ENCODE measurements at places on chromosomes 6 and 20.

- no peak for DNase-seq
These were observed 786 bp downstream of the ADRM1 start for GRCh38 chr20:62303340-62304226.

- DNase-seq: no peak
These were observed 690 bp downstream of the TULP1 start for GRCh38 chr6:35512006-35512405.

DNA sequence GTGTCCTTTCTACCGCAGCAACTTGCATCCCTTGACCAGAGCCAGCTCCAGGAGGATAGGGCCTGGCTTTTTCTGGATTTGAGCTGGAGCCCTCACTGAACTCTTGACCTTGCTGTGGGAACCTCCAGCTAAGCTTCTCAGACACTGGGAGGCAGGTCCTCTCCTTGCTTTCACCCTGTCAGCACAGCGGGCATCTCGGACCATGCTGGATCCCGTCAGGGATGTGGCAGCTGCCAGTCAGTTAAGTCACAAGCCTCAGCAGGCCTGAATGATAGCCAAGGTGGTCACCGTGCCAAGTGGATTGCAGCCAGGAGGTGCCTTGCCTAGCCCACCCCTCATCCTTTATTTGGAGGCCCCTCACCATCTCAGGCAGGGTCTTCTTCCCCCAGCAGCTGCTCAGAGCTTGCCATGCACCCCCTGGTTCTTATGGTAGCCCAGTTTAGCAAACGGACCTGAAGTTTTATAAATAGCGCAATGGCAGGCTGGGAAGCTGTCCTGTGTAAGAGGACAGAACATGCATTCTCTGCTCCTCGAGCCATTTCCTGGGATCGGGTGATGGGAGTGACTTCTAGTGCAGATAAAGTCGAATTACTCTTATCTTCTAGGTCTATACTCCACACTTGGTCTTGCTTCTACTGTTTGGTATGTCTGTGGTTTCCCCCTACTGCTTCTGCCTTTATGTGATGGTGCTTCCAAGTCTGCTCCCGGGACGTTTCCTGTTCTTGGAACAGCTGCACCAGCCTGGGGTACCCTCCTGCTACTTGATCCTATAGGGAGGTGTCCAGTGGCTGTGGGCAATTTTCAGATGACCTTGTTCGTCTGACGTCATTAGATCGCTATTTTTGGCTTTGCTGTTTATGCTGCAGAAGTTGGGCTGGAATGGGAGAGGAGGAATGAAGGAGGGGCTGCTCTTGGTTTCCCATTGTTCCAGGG lies 7.1 kb upstream of the MYLK2 start:
- DNase-seq: peak; percentile 46

GRCh38 chr6:81088145-81088544 lies 664.3 kb downstream of the TENT5A start:
- no peak for DNase-seq

DNA sequence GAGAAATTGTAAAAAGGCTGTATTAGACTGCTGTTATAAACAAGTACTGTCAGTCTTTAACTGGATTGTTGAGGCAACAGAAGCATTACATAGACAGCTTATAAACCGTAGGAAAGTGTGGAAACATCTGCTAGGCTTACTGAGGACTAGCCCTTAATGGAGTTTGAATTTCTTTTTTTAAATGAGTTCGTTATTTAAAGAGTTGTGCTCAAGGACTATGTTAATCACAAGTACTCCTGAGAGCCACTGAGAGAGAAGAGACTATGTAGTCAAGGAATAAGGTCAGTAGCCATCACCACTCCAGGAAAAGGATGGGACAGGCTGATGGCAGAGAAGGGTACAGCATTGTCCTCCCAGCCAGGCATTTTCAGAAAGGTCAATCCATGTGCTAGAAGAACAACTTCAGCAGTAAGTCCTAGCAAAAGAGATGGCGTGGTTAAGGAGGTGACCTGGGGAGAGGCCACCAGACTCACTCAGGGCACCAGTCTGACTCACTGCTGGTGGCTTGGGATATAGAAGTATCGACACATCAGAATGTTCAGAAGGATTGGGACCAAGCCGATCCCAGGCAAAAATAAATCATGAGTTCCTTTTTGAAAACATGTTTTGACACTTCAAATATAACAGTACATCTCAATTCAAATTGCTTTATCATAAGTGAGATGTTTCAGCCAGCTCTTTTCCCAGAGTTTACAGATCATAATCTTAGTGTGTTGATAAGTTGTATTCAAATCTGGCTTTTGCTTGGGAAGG lies 6.4 kb downstream of the RPS12 start:
- no peak for DNase-seq

GRCh38 chr6:15025446-15025845 lies 220.4 kb upstream of the JARID2 start:
- no peak for DNase-seq

DNA sequence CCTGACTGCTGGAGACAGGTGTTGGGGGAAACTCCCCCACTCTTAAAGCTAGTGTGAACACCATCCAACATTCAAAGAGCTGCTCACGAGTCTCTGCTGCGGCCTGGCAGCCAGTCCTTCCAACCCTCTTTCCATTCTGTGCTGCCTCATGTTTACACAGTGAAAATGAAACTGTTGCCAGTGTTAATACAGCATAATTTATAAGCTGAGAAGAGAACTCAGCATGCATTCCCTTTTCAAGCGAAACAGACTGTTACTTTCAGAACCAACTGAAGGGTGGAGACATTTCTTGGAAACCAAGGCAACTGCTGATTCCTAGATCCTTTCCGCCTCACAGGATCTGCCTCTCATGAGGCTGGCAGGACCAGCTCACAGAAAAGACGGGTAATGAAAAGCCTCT lies 533.8 kb upstream of the ID4 start:
- no peak for DNase-seq

DNA sequence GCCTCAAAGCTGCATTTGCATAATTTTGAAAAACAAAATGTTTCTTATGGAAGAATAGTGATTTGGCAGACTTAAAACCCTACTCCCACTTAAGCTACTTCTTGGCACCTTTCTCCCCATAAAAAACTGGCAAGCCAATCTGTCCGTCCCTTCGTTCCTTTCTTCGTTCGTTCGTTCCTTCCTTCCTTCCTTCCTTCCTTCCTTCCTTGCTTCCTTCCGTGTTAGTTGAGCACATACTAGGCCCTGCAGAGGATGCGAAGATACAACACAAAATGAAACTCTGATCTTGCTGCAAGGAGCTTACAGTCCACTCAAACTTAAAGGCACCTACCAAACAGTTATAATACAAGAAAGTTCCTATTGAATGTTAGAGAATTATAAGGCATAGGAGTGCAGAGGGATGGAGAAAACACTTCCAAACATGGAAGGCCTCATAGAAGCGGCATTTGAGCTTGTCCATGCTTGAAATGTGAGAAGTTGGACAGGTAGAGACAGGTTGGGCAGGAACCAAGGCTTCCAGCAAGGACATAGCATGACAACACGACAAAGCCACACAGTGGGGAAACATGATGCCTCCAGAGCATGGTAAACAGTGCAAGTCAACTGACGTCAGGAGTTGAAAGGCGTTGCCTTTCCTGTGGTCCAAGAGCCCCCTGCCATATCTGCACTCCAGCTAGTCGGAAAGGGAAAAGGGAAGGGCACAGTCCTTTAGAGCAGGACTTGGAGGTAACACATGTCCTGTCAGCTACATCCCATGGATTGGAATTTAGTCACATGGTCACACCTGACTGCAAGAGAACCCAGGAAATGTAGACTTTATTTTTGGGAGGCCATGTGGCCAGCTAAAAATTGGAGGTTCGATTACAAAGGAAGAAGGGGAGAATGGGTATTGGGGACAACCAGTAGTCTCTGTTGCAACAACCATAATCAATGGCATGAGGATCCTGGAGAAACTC lies 7.0 kb downstream of the PNPLA1 start:
- no peak for DNase-seq

DNA sequence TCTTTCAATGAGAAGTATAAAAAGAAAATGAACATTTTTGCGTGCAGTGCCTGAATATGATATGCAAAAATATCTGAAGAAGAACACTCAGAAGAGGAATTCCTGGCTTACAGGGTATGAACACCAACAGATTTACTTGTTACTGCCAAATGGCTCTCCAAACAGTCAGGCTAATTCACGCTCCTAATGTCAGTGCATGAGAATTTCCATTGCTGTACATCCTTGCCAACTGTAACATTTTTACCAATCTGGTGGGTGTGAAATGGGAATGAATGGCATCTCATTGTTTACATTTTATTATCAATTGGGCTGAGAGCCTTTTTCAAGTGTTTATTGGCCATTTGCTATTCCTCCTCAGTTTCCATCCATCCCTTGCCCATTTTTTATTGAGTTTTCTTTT lies 365.3 kb upstream of the MAP3K7 start:
- DNase-seq: no peak

DNA sequence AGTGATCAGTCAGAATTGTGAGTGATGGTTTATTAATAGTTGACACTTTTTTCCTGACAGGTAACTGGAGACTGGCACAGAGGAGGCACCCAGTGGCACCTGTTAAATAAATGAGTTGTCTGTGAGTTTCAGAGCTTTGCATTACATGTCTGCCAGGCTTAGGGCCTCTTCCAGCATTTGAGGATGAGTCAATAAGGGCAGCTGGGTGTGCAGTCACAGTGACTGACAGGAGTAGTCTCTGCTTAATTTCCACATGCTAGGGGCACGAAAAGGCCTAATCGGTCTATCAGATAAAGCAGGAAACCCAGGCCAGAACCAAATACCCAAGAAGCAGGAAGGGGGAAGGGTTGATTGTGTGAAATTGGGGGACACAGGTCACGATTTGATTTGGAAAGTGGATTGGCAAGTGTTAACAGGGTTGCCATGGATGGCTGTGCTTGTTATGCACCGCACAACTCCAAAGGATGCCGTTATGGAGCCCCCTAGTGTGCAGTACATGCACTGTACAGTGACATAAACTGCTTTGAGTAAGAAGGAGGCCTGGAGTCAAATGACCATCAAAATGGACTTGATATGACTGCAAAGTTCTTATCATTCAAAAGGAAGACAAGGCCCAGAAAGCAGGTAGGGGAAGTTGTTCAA lies 111.9 kb upstream of the GGTLC1 start:
- DNase-seq: no peak

GRCh38 chr6:146770965-146771735 lies 172.4 kb downstream of the ADGB start:
- DNase-seq: no peak

GRCh38 chr6:141492521-141493284 lies 640.0 kb upstream of the GJE1 start:
- DNase-seq: no peak

- DNase-seq: no peak
These were observed 24.2 kb downstream of the FKBP1A start for GRCh38 chr20:1368448-1369199.

DNA sequence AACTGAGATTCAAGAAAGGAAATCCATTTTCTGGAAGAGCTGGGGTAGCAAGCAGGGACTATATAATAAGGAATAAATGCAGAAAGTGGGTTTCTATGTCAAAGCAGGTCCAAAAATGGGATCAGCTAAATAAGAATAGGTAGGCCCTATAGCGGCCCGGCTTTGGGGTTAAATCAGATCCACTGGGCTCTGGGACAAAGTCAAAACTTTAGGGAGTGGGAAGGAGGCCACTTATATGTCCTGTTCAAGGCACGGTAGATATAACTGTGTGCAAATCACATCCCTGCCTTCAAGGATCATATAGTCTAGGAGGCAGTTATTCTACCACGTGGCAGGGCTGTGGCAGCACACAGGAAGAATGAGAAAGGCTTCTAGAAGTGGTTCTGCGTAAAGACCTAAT lies 191.4 kb upstream of the CDYL start:
- no peak for DNase-seq

DNA sequence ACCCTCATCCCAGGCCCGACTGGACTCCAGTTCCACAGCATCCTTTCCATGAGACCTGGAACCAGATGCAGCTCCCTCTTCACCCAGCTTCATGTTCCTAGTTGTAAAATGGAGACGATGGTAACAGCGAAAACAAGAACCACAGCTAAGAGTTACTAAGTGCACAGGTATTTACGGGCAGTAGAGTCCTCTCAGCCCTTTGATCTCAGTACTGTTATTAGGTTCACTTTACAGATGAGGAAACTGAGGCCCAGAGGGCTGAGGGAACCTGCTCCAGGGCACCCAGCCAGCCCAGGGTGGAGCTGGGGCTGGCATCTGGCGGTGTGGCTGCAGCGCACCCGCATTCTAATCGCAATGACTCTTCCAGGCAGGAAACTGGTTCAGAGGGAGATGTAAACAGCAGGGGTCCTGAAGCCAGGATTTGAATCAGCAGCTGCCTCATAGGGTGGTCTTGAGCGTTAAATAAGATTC lies 858 bp downstream of the BCAS1 start:
- DNase-seq: no peak

- no peak for DNase-seq
These were observed 196.5 kb upstream of the THBS2 start for GRCh38 chr6:169450097-169450496.

DNA sequence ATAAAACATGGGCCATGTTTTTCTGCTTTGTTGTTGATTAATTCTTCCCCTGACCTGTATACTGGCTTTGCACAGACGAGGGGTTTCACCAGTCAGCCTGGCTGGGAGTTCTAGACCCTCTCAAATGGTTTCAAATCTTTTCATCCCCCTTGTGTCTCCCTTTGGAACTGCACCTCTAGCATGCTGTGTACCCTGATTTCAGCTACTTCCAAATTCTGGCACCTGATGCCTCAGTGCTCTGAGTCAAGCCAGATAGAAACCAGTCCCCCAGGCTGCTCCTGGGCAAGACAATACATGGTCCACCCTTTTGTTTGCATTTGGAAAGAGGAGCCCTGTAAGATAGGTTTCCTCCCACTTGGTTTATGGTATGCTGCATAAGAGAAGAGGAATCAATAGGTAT lies 290.2 kb downstream of the BTBD3 start:
- no peak for DNase-seq

DNA sequence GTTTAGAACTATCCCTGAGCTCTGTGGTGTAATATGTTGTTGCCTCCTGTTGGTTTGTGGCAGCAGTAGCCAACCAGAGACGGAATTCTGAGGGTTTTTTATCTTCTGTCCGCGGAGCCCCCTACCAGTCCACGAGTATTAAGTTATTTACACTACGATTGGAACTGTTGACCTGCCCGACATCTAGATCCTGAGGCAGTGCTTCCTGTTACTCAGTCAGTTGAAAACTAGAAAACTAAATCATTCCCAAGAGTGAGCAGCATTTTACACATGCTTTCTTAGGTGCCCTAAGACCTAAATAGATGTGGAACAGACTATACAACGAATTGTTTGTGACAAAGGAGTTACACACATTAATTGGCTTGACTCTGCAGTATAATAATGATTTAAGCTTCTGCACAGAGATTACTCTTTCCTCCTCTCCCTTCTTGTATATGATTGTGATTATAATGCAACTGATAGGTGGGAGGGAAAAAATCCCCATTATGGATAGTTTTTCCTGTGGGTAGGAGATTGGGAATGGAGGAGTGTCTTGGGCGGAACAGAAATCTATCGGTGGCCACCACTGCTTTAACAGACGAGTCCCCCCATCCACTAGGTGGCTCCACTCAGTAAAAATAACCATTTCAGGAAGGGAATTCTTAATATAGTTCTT lies 1.7 kb downstream of the LOC128125822 start:
- DNase-seq: no peak

- no peak for DNase-seq
These were observed 53.5 kb downstream of the EBF4 start for GRCh38 chr20:2745936-2746635.

GRCh38 chr6:45617441-45617840 lies 239.7 kb upstream of the SUPT3H start:
- no peak for DNase-seq

GRCh38 chr6:159941286-159942113 lies 27.4 kb upstream of the IGF2R start:
- DNase-seq: no peak

GRCh38 chr6:169556758-169557548 lies 144.9 kb downstream of the WDR27 start:
- DNase-seq: no peak

GRCh38 chr6:68256391-68256790 lies 378.7 kb upstream of the ADGRB3 start:
- no peak for DNase-seq

Measured in posterior cingulate gyrus (tissue), 11 donors.